ENCODE measurements at places on chromosomes 6 and 20. TPM values are rescaled to one million over a fixed set of nuclear protein-coding genes. Genes with fewer than 3 reads are reported as not detected.

NINL gene
- 65.0 TPM for polyA plus RNA-seq

- DNase-seq: no peak
Measured at GRCh38 chr20:9507544-9508239, 6.7 kb upstream of the LAMP5 start.

- DNase-seq: no peak
Measured at GRCh38 chr6:15614277-15614676, 48.6 kb downstream of the DTNBP1 start.

GRCh38 chr6:7542065-7542873, 798 bp downstream of the DSP start:
- no peak for DNase-seq

- no peak for DNase-seq
Measured at GRCh38 chr20:62472138-62472940, 3.5 kb downstream of the GATA5 start.

DNA sequence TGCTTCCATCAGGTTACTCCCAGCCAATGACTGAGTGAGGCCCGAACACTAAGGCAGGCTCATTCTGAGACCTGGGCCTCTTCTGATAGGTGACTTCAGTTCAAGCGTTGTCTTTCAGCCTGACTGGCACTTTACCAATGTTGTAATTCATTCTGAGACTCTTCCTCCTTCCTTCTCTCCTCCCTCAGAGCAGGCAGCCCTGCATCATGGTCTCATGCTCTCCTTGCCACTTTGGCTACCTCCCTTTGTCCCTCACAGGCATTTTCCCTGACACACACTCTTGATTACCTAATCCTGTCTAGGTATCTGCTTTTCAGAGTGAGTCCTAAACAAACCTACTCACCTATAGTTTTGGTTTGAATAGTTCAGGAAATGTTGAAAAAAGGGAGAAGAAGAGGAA, 12.6 kb upstream of the WFDC12 start:
- DNase-seq: no peak

DEFB119 gene
- polyA plus RNA-seq: not detected

GRCh38 chr20:57499676-57500075, 25.3 kb downstream of the CTCFL start:
- no peak for DNase-seq

DNA sequence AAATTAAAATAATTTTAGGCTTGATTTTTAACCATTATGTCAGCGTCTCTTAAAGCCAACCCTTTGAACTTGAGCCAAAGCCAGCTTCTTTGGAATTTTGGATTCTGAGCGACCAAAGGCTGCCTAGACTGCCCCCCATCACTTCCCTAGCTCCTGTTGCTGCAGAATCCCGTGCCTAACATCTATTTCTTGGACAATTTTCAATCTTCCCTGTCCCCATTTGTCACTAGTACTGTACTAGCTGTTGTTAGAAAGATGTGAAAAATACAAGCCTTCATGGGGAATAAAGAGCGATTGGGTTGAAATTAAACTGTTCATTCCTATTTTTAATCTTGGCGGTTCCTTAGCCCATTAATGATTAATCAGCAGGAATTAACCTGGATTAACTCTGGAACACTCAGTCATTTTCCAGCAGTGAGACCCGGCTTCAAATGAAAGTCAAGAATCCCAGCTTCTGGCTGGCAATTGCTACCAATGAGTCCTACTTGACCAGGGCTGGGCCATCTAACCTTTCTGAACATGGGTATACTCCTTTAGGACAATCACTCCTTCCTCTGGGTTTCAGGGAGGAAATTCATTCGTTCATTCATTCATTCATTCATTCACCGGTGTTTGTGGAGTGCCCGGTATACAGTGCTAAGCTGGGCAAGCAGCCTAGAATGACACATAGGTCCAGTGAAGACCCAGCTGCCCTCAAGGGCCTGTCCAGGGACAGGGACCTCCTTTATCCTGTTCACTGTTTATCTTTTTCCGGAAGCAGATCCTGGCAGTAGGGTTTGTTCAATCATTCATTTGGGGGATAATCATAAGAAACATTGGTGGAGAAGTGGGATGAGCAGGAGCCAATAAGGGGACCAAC, 1.4 kb upstream of the RRBP1 start:
- DNase-seq: no peak

DNA sequence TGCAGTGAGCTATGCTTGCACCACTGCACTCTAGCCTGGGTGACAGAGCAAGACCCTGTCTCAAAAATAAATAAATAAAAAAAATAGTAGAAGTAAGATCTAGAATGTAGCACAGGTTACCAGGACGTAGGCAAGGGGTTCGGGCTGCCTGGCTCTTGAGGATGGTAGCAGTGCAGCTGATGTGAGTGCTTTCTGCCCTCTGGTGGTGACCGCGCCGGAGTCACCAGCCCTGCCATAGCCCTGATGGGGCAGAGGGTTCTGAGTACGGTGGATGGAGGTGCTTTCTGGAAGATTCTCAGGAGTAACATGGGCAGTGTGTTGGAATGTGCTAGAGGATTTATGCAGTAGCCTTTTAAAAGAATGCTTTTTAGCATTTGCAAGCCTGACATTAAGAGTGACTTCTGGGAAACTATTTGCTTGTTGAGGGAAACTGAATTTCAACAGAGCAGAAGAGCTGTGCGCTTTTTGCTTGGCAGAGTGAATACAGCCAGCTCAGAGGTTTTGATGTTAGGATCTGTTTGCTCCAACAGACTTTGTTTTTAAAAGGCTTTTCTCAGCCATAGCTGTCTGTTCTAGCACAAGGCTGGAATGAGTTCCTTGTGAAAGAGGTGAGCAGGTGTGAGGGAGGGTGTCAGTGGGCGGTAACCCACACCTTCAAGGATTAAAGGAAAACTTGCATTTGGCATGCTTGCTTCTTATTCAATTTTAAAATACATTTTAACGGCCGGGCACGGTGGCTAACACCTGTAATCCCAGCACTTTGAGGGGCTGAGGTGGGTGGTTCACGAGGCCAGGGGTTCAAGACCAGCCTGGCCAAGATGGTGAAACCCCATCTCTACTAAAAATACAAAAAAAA, 65.9 kb downstream of the PTPN1 start:
- no peak for DNase-seq

ZSCAN23 gene
- 17.9 TPM for polyA plus RNA-seq

DNMT3B gene
- 8.0 TPM for polyA plus RNA-seq

DNA sequence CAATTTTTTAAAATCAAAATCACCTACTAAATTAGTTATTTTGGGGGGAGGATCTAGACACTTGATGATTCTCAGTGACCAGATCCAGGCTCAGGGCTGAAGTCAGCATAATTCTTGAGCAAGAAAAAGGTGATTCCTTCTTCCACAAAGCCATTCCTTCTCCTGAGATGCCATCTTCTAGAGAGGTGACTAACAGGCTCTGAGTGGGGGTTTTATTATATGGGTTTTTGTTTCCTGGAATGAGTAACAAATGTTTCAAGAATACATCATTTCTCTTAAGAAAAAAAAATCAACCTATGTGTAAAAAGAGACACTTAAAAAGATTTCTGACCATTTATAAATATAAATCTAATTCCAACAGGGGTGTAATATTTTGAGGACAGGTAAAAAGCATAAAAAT, 154.3 kb downstream of the NFATC2 start:
- DNase-seq: no peak

GRCh38 chr6:6790393-6790792, 201.9 kb downstream of the LY86 start:
- no peak for DNase-seq

- DNase-seq: no peak
Measured at GRCh38 chr20:48478806-48479585, 348.8 kb downstream of the PREX1 start.

- DNase-seq: no peak
Measured at GRCh38 chr6:112990971-112991370, 643.8 kb downstream of the RFPL4B start.

LTB gene
- polyA plus RNA-seq: 1.9 TPM

LRFN2 gene
- 1.1 TPM for polyA plus RNA-seq

DNA sequence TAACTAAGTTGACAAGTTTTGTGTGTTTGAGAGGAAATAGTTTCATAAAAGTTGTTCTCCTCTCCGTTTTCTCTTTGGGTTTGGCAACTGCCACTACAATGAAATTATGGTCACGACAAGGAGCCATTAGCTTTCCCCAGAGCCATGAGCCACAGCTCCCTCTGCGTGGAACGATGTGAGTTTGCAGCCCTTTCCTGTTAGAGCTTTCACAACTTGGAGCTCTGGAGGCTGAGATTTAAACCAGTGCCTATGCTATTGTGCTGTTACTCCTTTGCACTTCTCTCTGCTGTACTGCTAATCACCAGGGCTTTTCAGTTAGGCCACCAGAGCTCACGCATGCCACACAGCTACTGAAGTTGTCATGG, 29.3 kb upstream of the TXNDC5 start:
- DNase-seq: no peak

POFUT1 gene
- polyA plus RNA-seq: 45.1 TPM

- no peak for DNase-seq
Measured at GRCh38 chr20:38141889-38142494, 23.1 kb downstream of the TGM2 start.

PAX1 gene
- polyA plus RNA-seq: 0.11 TPM

- DNase-seq: no peak
Measured at GRCh38 chr6:18763086-18763485, 375.9 kb downstream of the RNF144B start.

DNA sequence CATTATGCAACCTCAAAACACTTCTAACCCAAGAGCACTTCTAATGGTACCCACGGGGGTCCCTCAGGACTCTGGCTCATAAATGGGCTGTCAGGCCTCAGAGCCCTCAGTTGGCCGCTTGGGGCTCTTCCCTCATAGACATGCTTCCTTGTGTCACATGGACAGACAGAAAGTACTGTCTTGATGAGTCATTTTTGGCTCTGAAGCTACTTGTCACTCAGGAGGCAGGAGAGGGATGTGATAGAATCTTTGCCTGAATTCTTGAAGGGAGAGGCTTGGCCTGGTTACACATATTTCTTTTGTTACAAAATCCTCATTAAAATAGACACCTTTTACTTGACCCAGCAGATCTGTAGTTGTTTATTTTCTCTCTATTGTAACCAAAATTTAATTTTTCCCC, 15.1 kb upstream of the EDN1 start:
- DNase-seq: no peak

GRCh38 chr20:10111139-10111958, 76.6 kb downstream of the ANKEF1 start:
- no peak for DNase-seq
